Tracheal epithelial cell (primary cell): ENCODE measurements at places on chromosomes 1 and 21. TPM values are rescaled to one million over a fixed set of nuclear protein-coding genes. Genes with fewer than 3 reads are reported as not detected.

SLC44A5 gene
- 0.43 and 0.48 TPM in 2 replicates for total RNA-seq

GBP7 gene
- total RNA-seq, result not detected in 2 replicates

LIPI gene
- not detected in 2 replicates for total RNA-seq

TMOD4 gene
- not detected in 2 replicates for total RNA-seq

LEFTY1 gene
- total RNA-seq, result not detected in 2 replicates

ZYG11B gene
- 28.4 and 31.1 TPM in 2 replicates for total RNA-seq

NBPF10 gene
- 1.3 and 1.9 TPM in 2 replicates for total RNA-seq

SV2A gene
- total RNA-seq, result 0.85 and 1.7 TPM in 2 replicates

DNALI1 gene
- total RNA-seq, result 0.21 and 0.48 TPM in 2 replicates

VAV3 gene
- 0.96 and 24.9 TPM in 2 replicates for total RNA-seq

PRRX1 gene
- not detected in 2 replicates for total RNA-seq

CD53 gene
- not detected in 2 replicates for total RNA-seq

KRTAP19-1 gene
- 0.24 TPM in 1 of 2 replicates, not detected in the other for total RNA-seq

LRRC7 gene
- not detected in 2 replicates for total RNA-seq

TCHH gene
- total RNA-seq, result under 0.01 TPM in 2 replicates

PLA2G2A gene
- not detected in 2 replicates for total RNA-seq

DTL gene
- 3.0 and 6.5 TPM in 2 replicates for total RNA-seq

CASQ2 gene
- under 0.01 TPM in 1 of 2 replicates, not detected in the other for total RNA-seq

HIPK1 gene
- total RNA-seq, result 19.8 and 21.0 TPM in 2 replicates

GREM2 gene
- total RNA-seq, result not detected in 2 replicates

OR10T2 gene
- not detected in 2 replicates for total RNA-seq

MIXL1 gene
- total RNA-seq, result not detected in 2 replicates

RRP1 gene
- 23.2 and 51.1 TPM in 2 replicates for total RNA-seq

DCDC2B gene
- under 0.01 TPM in 1 of 2 replicates, not detected in the other for total RNA-seq

TBX15 gene
- under 0.01 TPM in 1 of 2 replicates, not detected in the other for total RNA-seq

NPL gene
- 2.8 and 2.9 TPM in 2 replicates for total RNA-seq

CHIA gene
- not detected in 2 replicates for total RNA-seq

FCRL2 gene
- total RNA-seq, result not detected in 2 replicates

ALPL gene
- not detected in 2 replicates for total RNA-seq

MPL gene
- not detected in 2 replicates for total RNA-seq

CHAF1B gene
- 1.4 and 2.1 TPM in 2 replicates for total RNA-seq

GRIK1 gene
- under 0.01 TPM in 1 of 2 replicates, not detected in the other for total RNA-seq

ZNF436 gene
- total RNA-seq, result 30.4 and 35.8 TPM in 2 replicates

CADM3 gene
- total RNA-seq, result not detected in 2 replicates

C1orf210 gene
- 3.1 and 4.5 TPM in 2 replicates for total RNA-seq

SERTAD4 gene
- total RNA-seq, result 0.64 and 0.72 TPM in 2 replicates

DDAH1 gene
- 2.1 and 6.7 TPM in 2 replicates for total RNA-seq

RGS8 gene
- not detected in 2 replicates for total RNA-seq

CCDC27 gene
- total RNA-seq, result not detected in 2 replicates

TMEM52 gene
- total RNA-seq, result 1.9 and 8.5 TPM in 2 replicates

SLC45A3 gene
- 1.7 and 3.4 TPM in 2 replicates for total RNA-seq

BSND gene
- total RNA-seq, result not detected in 2 replicates

CD2 gene
- not detected in 2 replicates for total RNA-seq

ADGRL2 gene
- total RNA-seq, result 41.6 and 43.9 TPM in 2 replicates

CRNN gene
- 0.72 and 0.85 TPM in 2 replicates for total RNA-seq

IVL gene
- total RNA-seq, result 0.43 and 6.5 TPM in 2 replicates

HSD3B1 gene
- not detected in 2 replicates for total RNA-seq

NTRK1 gene
- total RNA-seq, result not detected in 2 replicates
